ENCODE measurements at places on chromosomes 2 and 18.

- no peak for DNase-seq
Measured at GRCh38 chr2:27042159-27042661, 9.3 kb upstream of the AGBL5 start.

DNA sequence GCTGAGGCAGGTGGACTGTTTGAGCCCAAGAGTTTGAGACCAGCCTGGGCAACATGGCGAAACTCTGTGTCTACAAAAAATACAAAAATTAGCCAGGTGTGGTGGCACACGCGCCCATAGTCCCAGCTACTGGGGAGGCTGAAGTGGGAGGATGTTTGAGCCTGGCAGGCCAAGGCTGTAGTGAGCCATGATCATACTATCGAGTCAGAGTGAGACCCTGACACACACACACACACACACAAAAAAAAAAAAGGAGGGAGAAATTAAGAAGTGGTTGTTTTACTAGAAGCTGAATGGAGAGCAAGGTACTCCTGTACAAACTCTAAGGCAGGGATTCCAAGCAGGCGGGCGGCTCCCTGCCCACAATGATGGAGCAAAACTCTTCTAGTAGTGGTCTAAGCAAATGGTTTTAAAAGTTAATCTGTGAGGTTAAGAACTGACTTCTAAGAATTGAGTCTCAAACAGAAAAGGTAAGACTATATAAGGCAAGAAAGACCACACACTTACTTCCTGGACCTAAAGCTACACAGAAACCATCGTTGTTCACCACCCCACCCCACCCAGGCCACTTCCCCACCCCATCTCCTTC, 2.6 kb downstream of the ANKRD44 start:
- DNase-seq: no peak

DNA sequence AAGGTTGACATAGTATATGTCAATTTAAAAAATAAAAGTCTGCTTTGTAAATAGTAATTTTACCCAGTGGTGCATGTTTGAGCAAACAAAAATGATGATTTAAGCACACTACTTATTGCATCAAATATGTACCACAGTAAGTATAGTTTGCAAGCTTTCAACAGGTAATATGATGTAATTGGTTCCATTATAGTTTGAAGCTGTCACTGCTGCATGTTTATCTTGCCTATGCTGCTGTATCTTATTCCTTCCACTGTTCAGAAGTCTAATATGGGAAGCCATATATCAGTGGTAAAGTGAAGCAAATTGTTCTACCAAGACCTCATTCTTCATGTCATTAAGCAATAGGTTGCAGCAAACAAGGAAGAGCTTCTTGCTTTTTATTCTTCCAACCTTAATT, 78.6 kb upstream of the CSRNP3 start:
- DNase-seq: no peak

DNA sequence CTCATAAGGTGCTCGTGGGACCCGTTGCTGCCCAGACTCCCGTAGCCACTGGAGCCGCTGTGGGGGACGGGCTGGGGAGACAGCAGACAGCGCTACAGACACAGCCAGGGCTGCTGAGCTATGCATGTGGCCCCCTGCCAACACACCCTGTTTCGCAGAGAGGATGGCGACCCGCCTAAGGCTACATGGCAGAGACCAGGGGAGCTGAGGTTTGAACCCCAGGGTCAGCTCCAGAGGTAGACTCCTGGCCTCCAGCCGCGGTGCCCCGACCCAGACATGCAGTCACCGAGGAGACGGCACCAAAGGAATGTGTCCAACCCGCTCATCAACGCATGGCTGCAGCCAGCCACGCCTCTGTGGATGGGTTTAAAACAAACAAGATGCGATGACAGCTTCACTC, 21.0 kb upstream of the HES6 start:
- no peak for DNase-seq

GRCh38 chr2:215573496-215573895, 137.6 kb upstream of the FN1 start:
- no peak for DNase-seq

DNA sequence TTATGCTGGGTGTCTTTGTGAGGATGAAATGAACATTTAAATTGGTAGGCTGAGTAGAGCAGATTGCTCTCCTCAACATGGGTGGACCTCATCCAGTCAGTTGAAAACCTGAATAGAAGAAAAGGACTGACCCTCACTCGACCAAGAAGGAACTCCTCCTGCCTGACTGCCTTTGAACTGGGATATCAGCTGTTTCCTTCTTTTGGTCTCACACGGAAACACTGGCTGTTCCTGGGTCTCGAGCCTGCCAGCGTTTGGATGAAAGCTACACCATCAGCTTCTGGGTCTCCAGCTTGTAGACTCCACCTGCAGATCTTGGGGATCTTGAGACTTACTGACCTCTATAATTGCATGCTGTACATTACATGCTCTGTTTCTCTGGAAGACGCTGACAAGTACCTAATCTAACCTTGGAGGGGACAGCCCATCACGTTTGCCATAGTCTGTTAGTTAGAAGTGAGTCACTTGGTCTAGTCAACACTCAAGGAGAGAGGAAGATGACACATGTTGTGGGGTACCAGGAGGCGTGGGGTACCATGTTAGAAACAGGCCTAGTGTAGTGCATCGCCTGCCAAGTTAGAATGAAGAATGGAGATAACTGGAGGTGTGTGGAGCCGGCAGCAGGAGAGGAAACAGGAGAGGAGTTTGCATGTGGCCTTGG, 267.0 kb downstream of the MREG start:
- no peak for DNase-seq

- DNase-seq: no peak
Measured at GRCh38 chr2:222916229-222917197, 55.7 kb downstream of the ACSL3 start.

GRCh38 chr18:46212398-46212797, 108.2 kb downstream of the HAUS1 start:
- DNase-seq: no peak

- no peak for DNase-seq
Measured at GRCh38 chr2:133562558-133562957, 5.7 kb downstream of the NCKAP5 start.
